ENCODE measurements at places on chromosomes 2 and 18. TPM values are rescaled to one million over a fixed set of nuclear protein-coding genes. Genes with fewer than 3 reads are reported as not detected.

GRCh38 chr2:29218071-29218470 lies 102.9 kb downstream of the CLIP4 start:
- DNase-seq: no peak

- no peak for DNase-seq
Observed at GRCh38 chr2:8204711-8205110, 477.1 kb upstream of the ID2 start.

DNA sequence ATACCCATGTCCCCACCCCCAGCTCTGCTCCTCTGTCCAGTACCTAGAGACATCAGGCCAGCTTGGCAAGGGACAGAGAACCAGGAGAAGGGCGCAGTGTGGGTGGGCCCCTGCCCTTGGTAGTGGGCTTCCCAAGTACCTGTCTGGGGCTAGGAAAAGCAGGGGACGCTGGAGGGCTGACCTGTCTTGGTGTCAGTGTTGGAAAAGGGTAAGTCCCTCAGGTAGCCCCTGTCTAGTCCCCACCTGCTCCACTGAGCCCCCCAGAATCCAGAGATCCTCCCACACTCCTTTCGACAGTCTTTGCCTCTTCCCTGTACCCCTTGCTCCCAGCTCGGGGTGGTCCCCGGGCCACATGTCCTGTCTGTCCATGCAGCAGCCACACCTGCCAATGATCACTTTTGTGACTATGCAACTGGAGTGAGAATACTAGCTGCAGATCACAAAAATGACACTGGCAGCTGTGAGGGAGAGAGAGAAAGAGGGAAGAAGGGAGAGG lies 14.6 kb downstream of the DNAJB2 start:
- DNase-seq: no peak

GRCh38 chr2:124524155-124524915 lies 499.2 kb downstream of the CNTNAP5 start:
- no peak for DNase-seq

DNA sequence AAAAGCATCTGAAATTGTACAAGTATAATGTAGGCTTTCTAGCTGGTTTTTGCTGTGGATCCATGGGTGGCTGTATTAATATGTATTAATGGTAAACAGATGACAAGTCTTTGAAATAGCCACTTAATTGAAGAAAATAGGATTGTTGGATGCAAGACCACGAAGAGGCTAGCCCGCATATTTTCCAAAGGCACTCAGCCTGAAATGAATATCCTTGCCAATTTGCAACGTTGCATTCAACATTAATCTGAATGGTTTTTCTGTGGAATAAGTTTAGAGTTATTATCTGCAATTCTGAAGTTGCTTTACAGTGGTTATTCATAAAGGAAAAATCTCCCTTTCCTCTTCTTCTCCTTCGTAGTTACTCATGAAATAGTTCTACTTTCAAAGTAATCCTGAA lies 86.2 kb upstream of the SPATS2L start:
- no peak for DNase-seq

The CFC1 gene
- total RNA-seq: not detected
